ENCODE measurements at places on chromosomes 6 and 20.

- DNase-seq, result no peak
- H3K27me3 ChIP-seq, result no peaks in the 10 kb centered on the region
- H3K4me3 ChIP-seq, result no peak overlapping the region
- H3K27ac ChIP-seq, result no peak overlapping the region
- no peaks in the 10 kb centered on the region for H3K4me1 ChIP-seq
- H3K36me3 ChIP-seq, result peaks cover 12% of the 10 kb centered on the region
Observed at GRCh38 chr6:88843040-88843439, 120.4 kb downstream of the RNGTT start.

- no peaks in the 10 kb centered on the region for H3K36me3 ChIP-seq
- H3K4me1 ChIP-seq, result no peaks in the 10 kb centered on the region
- peaks cover 3% of the 10 kb centered on the region for H3K27me3 ChIP-seq
- H3K4me3 ChIP-seq, result no peak overlapping the region
Observed at GRCh38 chr6:11586117-11586516, 48.6 kb downstream of the TMEM170B start.

DNA sequence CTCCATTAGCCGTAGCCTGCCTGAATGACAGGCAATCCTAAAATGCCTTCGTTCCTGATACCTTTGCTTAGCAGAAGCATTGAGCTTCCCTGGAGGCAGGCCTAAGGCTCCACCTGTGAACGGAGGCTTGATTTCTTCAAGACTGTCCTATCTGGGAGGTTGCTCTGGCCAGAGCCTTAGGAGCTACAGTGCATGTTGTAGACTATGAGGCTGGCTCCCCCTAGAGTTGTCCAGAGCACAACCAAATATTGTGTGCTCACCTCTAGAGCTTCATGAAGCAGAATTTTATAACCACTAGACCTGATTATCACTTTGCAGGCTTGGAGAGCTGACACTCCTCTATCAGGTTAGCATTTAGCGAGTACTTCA, 217.8 kb downstream of the MAFB start:
- no peaks in the 10 kb centered on the region for H3K36me3 ChIP-seq
- no peaks in the 10 kb centered on the region for H3K4me1 ChIP-seq
- no peak overlapping the region for H3K4me3 ChIP-seq
- peaks cover 2% of the 10 kb centered on the region for H3K27me3 ChIP-seq

DNA sequence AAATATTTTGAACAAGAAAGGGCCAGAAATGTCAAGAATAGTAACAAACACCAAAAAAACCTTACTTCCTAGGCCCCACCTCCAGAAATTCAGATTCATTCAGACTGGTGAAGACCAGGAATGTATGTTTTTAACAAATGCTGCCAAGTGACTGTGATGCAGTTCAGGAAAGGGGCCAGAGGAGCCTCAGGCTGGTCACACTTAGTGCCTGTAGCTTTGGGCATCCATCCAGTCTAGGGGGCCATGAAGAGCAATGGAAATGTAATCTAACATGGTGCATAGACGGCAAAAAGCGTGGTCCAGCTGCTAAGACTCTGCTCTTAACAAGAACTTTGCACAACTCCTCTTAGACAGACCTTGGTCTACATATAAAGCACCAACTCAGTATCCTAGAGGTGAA, 7.1 kb downstream of the GJA1 start:
- DNase-seq, result no peak
- H3K4me3 ChIP-seq, result no peak overlapping the region
- peaks cover 3% of the 10 kb centered on the region for H3K4me1 ChIP-seq
- no peak overlapping the region for H3K27ac ChIP-seq
- H3K36me3 ChIP-seq, result no peaks in the 10 kb centered on the region

GRCh38 chr6:130138116-130138908, 84.4 kb downstream of the SAMD3 start:
- H3K27ac ChIP-seq, result peak overlapping the region; percentile 85
- H3K36me3 ChIP-seq, result peaks cover 35% of the 10 kb centered on the region
- H3K4me3 ChIP-seq, result peak overlapping the region; percentile 73
- H3K4me1 ChIP-seq, result peaks cover 88% of the 10 kb centered on the region
- DNase-seq, result peak; percentile 41

- no peak for DNase-seq
- no peak overlapping the region for H3K4me3 ChIP-seq
- no peak overlapping the region for H3K27ac ChIP-seq
- no peaks in the 10 kb centered on the region for H3K36me3 ChIP-seq
- H3K27me3 ChIP-seq, result peaks cover 6% of the 10 kb centered on the region
- H3K4me1 ChIP-seq, result no peaks in the 10 kb centered on the region
Observed at GRCh38 chr20:25281541-25281991, 33.7 kb downstream of the PYGB start.

- H3K36me3 ChIP-seq, result no peaks in the 10 kb centered on the region
- DNase-seq, result no peak
- no peak overlapping the region for H3K27ac ChIP-seq
Observed at GRCh38 chr6:84432619-84433018, 205.2 kb upstream of the CEP162 start.

DNA sequence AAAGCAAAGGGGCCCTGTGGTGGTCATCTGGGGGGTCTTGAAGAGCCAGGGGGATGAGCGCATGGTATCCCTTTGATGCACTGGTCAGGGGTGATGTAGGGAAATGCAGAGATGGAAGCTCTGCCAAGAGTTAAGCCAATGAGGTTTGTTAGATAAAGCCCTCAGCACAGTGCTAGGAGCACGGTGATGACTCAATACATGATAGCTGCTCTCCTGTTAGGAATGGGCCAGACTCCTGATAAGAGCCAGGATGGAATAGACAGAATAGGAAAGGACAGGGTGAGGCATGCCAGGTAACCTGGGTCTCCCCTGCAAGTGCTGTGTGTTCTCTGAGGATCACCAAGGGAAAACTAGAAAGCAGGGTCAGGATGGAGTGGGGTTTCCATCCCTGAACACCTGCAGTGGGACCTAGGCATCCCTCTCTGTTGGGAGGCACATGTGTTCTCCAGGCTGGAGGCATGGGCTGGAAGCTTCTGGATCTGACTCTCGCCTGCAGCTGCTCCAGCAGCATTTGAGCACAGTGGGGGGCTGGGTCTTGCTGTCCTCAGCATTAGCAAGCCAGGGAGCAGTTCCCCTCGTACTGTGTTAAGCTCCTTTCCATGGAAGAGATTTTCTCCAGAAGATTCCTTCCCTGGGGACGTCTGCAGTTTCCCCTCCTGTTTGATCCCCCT, 71.8 kb upstream of the TIAM2 start:
- peaks cover 3% of the 10 kb centered on the region for H3K4me1 ChIP-seq
- peaks cover 3% of the 10 kb centered on the region for H3K36me3 ChIP-seq
- no peak for DNase-seq
- no peak overlapping the region for H3K27ac ChIP-seq

DNA sequence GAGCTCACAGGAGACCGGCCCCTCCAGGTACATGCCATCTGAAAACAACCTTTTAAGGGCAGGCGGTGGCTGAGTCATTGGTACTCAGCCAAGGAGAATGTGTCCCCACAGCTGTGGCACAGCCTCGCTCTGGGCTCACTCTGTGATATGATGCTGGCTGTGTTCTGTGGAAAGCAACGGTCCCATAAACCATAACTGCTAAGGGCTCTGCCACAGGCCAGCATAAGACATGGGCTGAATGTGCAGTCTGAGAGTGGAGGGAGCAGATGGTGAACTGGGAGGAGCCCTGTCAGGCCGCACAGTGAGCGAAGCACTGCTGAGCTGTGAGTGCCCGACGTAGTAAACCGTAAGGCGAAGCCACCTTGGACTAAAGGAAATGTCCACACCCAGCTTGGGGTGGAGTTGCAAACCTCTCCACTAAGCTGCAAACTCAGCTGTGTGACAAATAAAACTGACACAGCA, 375.8 kb downstream of the THBS2 start:
- peak; percentile 87 for DNase-seq
- no peaks in the 10 kb centered on the region for H3K36me3 ChIP-seq
- H3K27ac ChIP-seq, result peak overlapping the region; percentile 99
- H3K4me1 ChIP-seq, result peaks cover 80% of the 10 kb centered on the region

GRCh38 chr20:62274332-62274950, 28.4 kb upstream of the ADRM1 start:
- no peak overlapping the region for H3K27ac ChIP-seq
- peaks cover 3% of the 10 kb centered on the region for H3K27me3 ChIP-seq
- no peak for DNase-seq
- H3K4me1 ChIP-seq, result no peaks in the 10 kb centered on the region
- no peak overlapping the region for H3K4me3 ChIP-seq
- H3K36me3 ChIP-seq, result peaks cover 4% of the 10 kb centered on the region

DNA sequence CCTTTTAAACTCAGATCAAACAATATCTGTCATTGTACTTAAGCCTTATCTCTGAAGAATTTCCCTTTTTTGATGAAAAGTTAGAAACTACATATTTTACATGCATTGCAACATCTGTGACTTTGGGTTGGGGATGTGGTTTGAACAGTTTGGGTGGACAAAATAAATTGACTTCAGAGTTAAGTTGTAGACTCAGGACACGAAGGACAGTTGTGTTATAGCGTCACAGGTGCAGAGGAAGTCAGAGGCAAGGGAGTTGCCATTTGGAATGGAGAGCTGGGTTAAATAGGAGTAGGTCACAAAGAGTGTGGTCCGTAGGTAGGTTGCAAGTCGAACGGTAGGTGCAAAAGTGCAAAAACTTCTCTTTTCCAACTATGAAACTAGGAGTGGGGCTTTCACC, 46.0 kb downstream of the ZFAND3 start:
- H3K27me3 ChIP-seq, result peaks cover 5% of the 10 kb centered on the region
- peak overlapping the region; percentile 89 for H3K4me3 ChIP-seq
- H3K36me3 ChIP-seq, result no peaks in the 10 kb centered on the region
- peaks cover 93% of the 10 kb centered on the region for H3K4me1 ChIP-seq
- H3K27ac ChIP-seq, result peak overlapping the region; percentile 95
- no peak for DNase-seq

- H3K36me3 ChIP-seq, result no peaks in the 10 kb centered on the region
- no peak overlapping the region for H3K4me3 ChIP-seq
- no peak overlapping the region for H3K27ac ChIP-seq
- H3K4me1 ChIP-seq, result no peaks in the 10 kb centered on the region
- H3K27me3 ChIP-seq, result no peaks in the 10 kb centered on the region
Observed at GRCh38 chr6:139308286-139308916, 16.6 kb upstream of the TXLNB start.

- H3K4me3 ChIP-seq, result no peak overlapping the region
- no peak for DNase-seq
- peaks cover 2% of the 10 kb centered on the region for H3K27me3 ChIP-seq
- peaks cover 48% of the 10 kb centered on the region for H3K4me1 ChIP-seq
- H3K27ac ChIP-seq, result peak overlapping the region; percentile 31
- peaks cover 28% of the 10 kb centered on the region for H3K36me3 ChIP-seq
Observed at GRCh38 chr6:16658348-16659034, 102.8 kb downstream of the ATXN1 start.

- H3K27ac ChIP-seq, result peak overlapping the region; percentile 99
- H3K4me3 ChIP-seq, result peak overlapping the region; percentile 92
- no peaks in the 10 kb centered on the region for H3K36me3 ChIP-seq
- peaks cover 39% of the 10 kb centered on the region for H3K27me3 ChIP-seq
Observed at GRCh38 chr6:26195376-26195923, 108.2 kb downstream of the HFE start.

DNA sequence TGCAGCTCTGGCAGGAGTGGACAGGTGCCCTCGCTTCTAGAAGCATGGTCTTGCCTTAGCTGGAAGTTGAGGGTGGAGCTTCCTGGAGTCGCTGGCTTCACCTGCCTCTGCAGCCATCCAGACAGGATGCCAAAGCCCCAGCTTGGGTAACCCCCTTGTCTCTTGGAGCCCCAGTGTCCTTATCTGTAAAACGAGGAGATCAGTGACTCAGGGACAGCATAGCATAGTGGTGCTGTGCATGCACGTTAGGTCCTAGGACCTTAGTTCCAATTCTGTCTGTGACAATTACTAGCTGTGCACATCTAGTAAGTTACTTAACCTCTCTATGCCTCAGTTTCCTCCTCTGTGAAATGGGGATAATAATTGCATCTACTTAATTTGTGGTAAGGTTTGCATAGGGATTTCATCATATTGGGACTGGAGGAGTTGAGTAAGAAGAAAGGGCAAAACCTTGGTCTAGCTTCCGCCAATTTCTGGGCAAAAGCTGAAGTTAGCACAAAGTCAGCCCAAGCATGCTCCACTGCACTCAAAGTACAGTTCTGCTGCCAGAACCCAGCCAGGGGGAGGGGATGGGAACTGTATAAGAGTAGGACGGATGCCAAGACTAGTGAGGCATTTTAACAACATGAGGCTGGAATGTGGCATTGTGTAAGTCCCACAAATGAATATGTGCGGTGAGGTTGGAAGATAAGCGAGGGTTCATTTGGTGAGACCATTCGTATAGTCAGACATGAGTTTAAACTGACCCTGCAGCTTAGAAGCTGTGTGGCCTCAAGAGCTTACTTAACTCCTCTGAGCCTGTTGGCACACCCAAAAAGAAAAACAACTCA, 24.5 kb downstream of the TOX2 start:
- H3K36me3 ChIP-seq, result peaks cover 4% of the 10 kb centered on the region
- DNase-seq, result no peak
- peaks cover 33% of the 10 kb centered on the region for H3K4me1 ChIP-seq
- no peak overlapping the region for H3K27ac ChIP-seq
- H3K4me3 ChIP-seq, result no peak overlapping the region
- peaks cover 34% of the 10 kb centered on the region for H3K27me3 ChIP-seq

- no peak overlapping the region for H3K4me3 ChIP-seq
- peaks cover 6% of the 10 kb centered on the region for H3K4me1 ChIP-seq
- H3K27ac ChIP-seq, result no peak overlapping the region
Observed at GRCh38 chr6:53828215-53828614, 33.4 kb downstream of the LRRC1 start.

GRCh38 chr20:50646483-50646996, 44.8 kb downstream of the RIPOR3 start:
- H3K4me1 ChIP-seq, result no peaks in the 10 kb centered on the region
- H3K27ac ChIP-seq, result no peak overlapping the region
- no peaks in the 10 kb centered on the region for H3K27me3 ChIP-seq
- no peak for DNase-seq
- H3K4me3 ChIP-seq, result no peak overlapping the region
- H3K36me3 ChIP-seq, result no peaks in the 10 kb centered on the region

- DNase-seq, result no peak
- H3K4me3 ChIP-seq, result no peak overlapping the region
- no peaks in the 10 kb centered on the region for H3K36me3 ChIP-seq
Observed at GRCh38 chr6:88115307-88115706, 50.8 kb downstream of the CNR1 start.

- H3K27me3 ChIP-seq, result peaks cover 2% of the 10 kb centered on the region
- no peak for DNase-seq
- H3K27ac ChIP-seq, result no peak overlapping the region
- H3K36me3 ChIP-seq, result no peaks in the 10 kb centered on the region
- no peak overlapping the region for H3K4me3 ChIP-seq
Observed at GRCh38 chr20:54047720-54048119, 22.7 kb downstream of the BCAS1 start.

DNA sequence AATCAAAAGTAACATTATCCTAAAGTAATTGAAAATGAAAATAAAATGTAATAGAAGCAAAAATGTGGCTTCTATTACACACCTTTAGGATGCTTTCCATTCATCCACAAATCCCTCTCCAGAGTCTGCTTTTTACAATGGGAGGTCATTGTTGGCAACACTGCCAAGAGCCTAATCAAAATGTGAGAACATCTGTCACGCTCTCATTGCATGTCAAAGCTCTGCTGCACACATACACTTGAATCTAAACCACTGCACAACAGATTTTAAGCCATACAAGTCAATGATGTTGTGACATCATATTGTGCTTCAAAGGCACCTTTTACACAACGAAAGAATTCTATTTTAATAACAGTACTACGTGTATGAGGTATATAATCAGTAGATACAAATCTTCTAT, 82.1 kb downstream of the PREP start:
- H3K36me3 ChIP-seq, result peaks cover 14% of the 10 kb centered on the region
- no peak for DNase-seq
- no peak overlapping the region for H3K4me3 ChIP-seq
- H3K27ac ChIP-seq, result no peak overlapping the region
